ENCODE measurements at places on chromosomes 2 and 18.

DNA sequence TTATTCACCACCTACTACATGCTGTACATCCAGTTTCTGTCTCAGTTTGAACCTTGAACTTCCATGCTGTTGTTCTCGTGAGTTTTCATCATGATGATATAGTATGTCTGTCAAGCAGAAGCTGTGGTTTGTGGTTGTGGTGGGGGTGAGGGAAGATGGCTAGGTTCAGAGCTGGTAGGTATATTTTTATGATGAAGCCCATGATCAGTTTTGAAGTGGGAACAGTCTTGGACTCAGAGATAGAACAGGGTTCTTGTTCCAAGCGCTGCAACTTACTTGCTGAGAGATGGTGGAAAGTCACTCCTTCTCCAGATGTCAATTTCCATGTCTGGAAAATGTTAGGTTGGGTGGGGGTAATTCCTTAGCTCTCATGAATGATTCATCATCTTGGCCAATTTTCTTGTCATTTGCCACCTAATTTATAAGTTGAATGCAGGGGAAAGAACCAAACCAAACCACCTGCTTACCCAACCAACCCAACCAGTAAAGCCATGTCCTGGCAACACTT is 21.6 kb downstream of the PMAIP1 start:
- no peak for DNase-seq

GRCh38 chr2:142841788-142842187 is 35.7 kb upstream of the KYNU start:
- no peak for DNase-seq

DNA sequence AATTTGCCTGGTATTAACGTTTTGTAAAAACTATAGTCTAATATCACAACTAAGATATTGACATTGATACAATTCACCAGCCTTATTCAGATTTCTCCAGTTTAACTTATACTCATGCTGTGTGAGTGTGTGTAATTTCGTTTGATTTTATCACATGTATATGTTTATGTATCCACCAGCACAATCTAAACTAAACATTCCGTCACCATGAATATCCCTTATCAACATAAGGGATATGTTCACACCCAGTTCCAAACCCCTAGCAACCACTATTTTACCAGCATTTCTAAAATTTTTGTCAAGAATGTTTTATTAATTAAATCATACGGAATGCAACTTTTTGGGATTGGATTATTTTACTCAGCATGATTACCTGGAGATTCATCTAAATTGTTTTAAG is 450.3 kb downstream of the FBXO15 start:
- DNase-seq = no peak

GRCh38 chr2:197054437-197054836 is 127.9 kb upstream of the PGAP1 start:
- DNase-seq = no peak

- no peak for DNase-seq
These were observed 1605.3 kb upstream of the ACVR2A start for GRCh38 chr2:146239392-146240135.

DNA sequence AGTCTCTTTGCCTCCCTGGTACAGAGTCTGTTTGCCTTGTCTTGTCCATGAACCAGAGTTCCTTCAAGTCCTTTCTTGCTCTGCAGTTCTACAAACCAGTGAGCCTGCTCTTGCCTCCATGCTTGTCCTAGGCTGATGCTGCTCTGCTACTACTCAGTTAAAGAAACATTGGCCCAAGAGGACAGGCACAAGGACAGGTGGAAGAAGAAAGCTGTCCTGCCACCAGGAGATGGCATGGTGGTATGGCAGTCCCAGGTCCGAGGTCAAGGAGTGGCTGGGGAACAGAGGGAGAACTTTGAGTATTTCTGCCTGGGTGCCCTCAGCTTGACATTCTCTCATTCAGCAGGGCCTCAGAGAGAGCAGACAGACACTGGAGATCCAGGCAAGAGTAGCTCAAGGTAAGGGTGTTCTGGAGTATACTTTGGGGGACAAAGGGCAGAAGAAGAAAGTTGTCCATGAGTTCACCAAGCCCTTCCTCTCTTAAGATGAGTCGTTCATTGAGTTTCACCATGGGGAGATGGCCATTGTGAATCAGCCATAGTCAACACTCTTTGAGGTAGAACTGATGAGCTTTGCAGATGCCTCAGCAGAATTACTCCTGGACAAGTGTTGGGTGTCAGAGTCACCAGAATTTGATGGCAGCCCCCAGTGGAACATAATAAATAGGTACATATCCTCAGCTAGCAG is 20.4 kb downstream of the TTC32 start:
- no peak for DNase-seq

GRCh38 chr2:190636361-190636760 is 12.5 kb upstream of the NAB1 start:
- no peak for DNase-seq

DNA sequence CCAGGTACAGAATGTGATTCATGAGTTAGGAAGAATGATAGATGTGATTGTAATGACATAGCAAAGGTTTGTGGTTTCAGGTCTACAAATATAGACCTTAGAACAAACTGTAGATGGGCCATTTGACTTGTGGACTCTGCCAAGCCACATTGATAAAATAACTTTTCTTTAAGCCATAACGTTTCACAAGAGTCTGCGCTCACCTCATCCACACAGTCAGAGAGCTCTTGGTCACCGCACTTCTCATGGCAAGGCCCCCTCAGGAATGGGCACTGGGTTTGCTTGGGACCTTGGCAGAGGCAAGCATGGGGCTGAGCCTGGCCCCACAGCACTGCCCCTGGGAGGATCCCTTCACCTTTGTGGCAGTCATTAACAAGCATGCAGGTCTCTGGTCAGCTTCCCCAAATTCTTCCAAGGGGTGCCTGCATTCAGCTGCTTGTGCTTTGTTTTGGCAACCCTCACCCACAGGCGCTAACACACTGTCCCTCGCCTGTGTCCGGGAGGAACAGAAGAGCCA is 14.0 kb downstream of the ARMC9 start:
- no peak for DNase-seq

DNA sequence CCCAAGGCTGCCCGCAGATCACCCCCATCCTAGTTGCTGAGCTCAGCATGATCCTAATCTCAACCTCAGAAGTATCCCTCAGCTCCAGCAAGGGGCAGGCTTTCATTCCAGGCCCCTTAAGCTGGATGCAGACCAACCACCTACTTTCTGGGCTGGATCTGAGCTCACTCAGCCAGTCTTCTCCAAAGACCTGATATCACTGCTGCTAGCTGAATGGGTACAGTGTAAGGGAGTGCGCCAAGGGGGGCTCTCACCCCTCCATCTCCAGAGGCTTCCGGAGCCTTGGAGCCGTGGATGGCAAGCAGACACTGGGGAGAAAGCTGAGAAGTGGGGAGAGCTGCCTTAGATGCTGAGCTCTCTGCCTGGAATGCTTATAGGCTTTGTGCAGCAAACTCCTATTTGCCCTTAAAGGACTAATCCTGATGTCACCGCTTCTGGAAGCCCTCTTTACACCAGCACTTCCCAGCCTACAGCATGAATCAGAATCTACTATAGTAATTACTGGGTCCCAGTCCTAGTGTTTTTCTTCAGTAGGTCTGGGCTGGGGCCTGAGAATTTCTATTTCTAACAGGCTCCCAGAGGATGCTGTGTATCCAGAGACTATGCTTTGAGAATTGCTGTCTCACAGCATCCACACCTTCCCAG is 31.0 kb downstream of the GYPC start:
- DNase-seq = no peak

DNA sequence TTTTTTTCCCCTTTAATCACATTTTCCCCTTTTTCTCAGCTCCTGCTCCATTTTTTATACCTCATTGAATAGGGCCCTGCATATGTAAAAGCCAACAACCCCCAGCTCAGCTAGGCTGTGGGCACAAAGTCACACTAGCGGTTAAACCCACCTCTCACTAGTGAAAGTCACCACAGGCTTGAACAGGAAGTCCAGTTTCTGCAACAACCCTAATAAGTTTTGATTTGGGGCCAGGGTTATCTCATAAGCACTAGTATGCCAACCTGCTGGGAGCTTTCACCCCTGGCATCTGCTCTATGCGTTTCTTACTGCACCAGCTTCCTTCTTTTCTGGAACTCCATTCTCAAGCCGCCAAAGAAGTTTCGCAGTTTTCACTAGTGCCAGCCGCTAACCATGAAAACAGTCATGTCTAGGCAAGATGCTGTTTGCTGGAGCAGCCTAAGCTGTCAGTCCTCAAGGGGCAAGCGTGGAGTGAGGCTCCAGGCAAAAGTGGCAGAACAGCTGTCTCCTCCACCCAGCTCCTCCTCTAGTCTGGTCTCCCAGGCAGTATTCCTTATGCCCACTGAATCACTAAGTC is 197.0 kb upstream of the MEIS1 start:
- DNase-seq = no peak

- no peak for DNase-seq
These were observed 91.0 kb upstream of the CCBE1 start for GRCh38 chr18:59787998-59788790.

DNA sequence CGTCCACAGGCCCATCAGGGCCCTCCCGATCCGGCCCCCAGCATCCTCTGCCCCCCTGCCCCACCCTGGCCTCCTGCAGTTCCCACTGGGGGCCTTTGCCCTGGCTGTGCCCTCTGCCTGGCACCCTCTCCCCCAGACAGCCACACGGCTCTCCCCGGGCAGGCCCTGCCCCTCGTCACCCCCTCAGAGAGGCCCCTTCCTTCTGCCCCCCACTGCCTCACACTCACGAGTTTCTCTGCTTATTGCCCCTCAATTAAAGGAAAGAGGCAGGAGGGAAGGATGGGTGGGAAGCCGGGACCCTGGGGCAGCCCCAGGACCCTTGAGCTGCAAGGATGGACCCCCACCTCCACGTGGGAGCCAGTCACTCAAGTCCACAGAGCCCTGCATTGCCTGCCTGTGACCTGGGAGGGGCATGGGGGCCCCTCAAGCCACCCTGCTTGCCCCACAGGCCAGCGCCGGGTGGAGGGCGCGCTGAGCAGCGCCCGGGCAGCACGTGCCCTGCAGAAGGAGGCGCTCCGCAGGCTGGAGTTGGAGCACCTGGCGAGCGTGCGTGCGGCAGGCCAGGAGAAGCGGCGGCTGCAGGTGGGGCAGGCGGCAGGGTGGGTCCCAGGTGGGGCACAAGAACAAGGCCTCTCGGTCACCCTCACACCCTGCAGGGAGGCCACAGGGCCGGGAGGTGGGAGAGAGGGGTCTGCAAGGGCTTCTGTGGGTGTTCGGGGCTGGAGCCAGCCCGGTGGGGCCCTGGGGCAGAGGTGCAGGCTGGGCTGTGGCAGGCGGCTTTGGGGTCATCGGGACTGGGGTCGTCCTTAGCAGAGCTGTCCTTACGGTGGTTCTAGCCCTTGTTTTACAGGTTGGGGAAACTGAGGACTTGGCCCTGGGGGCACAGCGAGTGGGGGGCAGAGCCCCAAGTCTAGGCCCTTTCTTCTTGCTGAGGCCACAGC is 30.5 kb upstream of the SNED1 start:
- no peak for DNase-seq

DNA sequence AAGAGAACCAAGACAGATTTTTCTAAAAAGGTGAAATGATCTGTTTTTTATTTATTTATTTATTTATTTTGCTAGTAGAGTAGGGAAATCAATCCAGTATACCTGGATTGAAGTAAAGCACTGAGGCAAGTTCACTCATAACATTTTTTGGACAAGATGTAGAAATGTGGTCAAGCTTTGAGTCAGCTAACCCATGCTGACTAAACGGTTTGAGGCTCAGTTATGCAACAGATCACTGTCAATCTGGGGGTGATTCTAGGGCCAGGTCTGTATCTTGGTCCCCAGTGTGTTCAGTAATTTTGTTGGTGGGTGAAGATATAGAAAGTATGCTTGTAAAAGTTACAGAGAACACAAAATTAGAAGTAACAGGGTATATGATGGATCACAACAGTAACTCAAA is 60.2 kb downstream of the RMDN2 start:
- DNase-seq = no peak

GRCh38 chr2:8268172-8268783 is 413.6 kb upstream of the ID2 start:
- DNase-seq = no peak

DNA sequence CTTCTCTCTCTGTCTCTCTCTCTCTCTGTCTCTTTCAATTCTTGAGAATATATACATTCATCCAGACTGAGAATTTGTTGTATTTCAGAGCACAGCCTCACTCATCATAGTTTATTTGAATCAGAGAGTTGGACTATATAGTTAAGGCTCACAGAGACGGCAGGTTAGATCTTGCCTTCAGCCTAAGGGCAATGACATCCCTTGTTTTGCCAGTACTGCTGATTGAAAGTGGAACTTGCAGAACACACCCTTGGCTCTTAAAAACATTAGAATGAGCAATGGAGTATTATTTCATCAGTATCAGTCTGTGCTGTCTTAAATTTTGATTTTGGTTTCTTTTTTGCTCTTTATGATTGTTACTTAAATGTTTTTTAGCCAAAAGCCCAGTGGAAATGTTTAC is 62.0 kb upstream of the DSG1 start:
- DNase-seq = no peak

DNA sequence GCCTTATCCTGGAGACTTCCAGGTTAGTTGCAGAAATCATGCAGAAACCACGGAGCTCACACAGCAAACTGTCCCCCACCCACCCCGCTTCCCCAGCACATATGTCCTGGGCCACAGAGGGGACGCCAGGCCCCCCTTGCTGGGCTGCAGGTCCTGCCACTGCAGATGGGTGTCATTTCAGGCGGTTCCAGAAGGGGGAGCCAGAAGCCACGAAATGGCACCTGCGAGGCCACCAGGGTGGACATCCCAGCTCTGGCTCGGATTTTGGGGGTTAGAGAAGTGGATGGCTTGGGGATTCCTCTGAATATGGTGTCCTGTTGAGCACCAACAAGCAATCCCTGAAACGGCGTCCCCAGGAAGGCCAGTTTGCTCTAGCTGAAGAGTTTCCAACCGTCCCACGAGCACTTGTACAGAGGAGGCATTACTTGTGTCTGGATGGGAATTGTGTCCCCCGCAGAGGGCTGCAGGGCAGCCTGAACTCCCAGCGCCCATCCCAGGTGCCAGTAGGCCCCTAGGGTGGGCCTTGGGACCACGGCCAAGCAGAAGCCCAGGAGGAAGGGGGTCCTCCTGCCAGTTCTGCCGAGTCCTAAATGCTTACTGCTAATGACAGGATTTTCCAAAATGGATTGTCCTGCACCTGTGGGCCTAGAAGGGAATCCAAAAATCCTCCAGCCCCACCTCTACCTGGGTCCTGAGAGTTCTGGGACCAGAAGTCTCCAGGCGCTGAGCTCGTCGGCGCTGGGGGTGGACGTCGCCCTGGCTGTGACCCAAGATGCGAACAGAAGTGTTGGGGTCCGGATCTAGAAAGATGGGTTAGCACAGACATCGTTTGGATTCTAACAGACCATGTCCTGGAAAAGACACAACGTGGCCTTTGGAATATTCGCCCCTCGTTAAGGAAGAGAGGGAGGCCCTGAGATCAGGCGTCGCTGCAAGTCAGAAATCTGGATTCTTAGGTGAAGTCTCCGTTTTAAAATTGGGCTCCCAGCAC is 14.6 kb upstream of the NFATC1 start:
- DNase-seq = peak; percentile 71

DNA sequence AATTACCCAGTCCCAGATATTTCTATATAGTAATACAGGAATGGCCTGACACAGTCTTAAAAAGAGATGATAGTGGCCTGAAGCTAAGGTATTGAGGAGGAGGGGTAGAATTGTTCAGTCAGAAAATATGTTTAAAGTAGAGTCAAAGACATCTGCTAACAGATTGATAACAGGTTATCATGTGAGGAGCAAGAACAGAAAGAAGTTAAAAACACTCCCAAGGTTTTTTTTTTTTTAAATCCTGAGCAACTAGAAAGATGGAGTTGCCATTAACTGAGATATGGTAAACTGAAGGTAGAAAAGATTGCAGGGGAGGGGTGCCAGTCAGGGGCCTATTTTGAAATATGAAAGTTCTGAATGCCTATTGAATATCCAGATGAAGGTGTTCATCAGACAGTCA is 43.1 kb downstream of the SP3 start:
- DNase-seq = no peak

- no peak for DNase-seq
These were observed 14.9 kb downstream of the EMX1 start for GRCh38 chr2:72932045-72932740.

- DNase-seq = no peak
These were observed 113.6 kb downstream of the GLI2 start for GRCh38 chr2:120849278-120849677.

Data from activated CD4-positive, alpha-beta T cell treated with anti-CD3 and anti-CD28 coated beads, Interleukin-2, amount 50 U/mL, for 1 hour (primary cell).